ENCODE measurements at places on chromosomes 12 and 14.

DNA sequence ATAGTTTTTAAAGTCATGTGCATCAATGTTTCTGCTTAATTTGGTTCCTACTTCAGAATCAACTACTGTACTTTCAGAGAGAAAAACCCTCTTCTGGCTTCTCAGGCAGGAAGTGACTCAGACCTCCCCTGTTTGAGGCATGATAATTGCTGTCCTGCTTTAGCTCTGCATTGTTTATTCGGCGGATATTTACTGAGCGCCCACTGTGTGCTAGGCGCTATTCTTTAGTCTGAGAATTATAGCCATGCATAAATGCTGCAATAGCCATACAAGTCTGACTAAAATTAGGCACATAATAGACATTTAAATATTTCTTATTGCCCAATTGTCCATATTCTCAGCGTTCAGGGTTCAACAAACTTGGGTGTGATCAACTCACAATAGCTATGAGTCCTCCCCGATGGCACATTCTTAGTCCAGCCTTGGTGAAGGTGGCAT is 6.1 kb upstream of the AMIGO2 start:
- no peak for DNase-seq

DNA sequence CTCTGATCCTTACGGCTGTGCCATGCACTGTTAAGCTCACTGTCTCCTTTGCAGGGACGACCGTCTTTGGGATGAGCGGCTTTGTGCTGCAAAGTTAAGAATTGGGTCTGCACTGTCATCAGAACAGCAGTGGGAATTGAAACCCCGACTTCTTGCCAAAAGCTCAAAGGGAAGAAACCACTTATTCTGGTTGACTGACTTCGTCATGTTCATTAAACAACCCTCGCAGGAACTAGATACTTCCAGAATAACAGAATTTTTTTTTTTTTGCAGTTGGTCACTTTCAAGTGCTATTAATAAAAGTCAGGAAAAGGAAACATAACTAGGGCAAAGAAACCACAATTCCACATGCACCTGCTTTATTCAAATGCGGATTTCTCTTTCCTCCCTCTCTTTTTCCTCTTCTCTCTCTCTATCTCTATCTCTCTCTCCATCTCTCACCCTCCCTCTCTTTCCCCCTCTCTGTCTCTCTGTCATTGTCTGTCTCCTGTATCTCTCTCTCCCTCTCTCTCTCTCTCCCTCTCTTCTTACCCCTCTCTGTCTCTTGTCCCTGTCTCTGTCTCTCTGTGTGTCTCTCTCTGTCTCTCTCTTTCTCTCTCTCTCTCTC is 12.3 kb upstream of the GLT1D1 start:
- DNase-seq, result no peak

DNA sequence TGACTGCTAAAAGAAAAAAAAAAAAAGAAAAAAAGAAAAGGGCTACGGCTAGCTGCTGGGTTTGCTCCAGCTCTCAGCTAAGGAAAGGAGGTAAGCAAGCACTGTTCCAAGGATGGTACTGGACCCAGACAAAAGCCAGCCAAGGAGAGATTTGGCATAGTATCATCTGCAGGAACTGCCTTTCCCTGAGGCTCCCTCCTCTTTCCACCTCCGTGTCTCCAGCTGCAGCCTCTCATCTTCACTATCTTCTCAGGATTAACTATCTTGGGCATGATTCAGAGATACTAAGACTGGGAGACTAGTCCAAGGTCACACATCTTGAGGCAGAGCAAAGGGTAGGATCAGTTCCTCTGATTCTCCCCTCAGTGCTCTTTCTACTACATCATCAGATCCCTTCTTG is 6.0 kb downstream of the KITLG start:
- DNase-seq, result no peak

- DNase-seq, result no peak
These were observed 1.2 kb downstream of the CLIP1 start for GRCh38 chr12:122421187-122421820.

DNA sequence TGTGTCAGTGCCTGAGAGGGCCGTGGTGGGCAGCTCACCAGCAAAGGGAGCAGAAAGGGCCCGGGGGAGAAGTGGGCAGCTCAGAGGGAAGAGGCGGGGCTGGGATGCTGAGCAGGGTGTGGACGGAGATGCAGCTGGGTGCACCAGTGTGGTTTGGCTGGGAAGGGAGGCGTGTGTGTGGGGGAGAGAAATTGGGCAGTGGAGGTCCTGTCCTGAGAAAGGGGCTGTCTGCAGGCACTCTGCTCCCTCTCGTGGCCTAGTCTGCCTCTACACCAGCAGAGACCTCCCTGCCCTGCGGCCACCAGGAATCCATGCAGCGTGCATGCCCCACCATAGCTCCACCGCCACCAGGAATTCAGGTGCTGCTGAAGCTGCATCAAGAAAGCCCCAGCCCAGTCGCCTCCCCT is 6.4 kb downstream of the TMEM121 start:
- peak; percentile 61 for DNase-seq

GRCh38 chr12:84712747-84713146 is 199.9 kb downstream of the SLC6A15 start:
- no peak for DNase-seq

GRCh38 chr12:56190695-56191155 is 1.4 kb upstream of the SMARCC2 start:
- no peak for DNase-seq

GRCh38 chr14:72766296-72766695 is 127.6 kb downstream of the DPF3 start:
- no peak for DNase-seq

GRCh38 chr14:58640959-58641358 is 3.2 kb downstream of the DACT1 start:
- no peak for DNase-seq

Measured in suprapubic skin (tissue), 4 donors.